GM10248 (cell line): ENCODE measurements at places on chromosomes 2 and 18.
A peak's percentile ranks its signal among the peaks of the same experiment; 100 is the strongest.

DNA sequence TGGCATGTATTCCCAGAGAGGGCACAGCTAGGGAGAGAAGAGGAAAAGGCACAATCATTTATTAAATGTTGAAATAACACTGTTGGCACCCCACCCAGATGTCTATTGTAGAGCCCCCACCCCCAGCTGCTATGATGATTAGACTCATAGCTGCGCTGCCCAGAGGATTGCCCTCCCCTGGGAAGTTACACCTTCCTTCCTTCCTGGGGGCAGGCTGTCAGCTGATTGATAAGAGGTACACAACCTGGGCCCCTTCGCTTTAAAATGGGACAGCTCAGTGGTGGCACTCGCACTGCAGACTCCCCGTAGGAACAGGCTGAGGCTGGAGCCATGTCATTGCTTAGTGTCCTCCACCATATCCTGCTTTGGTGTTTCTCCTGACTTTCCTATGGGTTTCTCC is 18.1 kb downstream of the TEX51 start:
- no peak for DNase-seq

GRCh38 chr2:50333529-50334228 is 698.3 kb downstream of the NRXN1 start:
- DNase-seq = no peak

- DNase-seq = no peak
These were observed 185.3 kb downstream of the HAUS1 start for GRCh38 chr18:46289463-46289862.

- DNase-seq = no peak
These were observed 42.4 kb downstream of the RBBP8 start for GRCh38 chr18:22975508-22975907.

- no peak for DNase-seq
These were observed 12.8 kb upstream of the WIPF1 start for GRCh38 chr2:174610243-174610995.

- no peak for DNase-seq
These were observed 60.6 kb downstream of the FMNL2 start for GRCh38 chr2:152395572-152395971.

- DNase-seq = no peak
These were observed 56.7 kb upstream of the EPB41L3 start for GRCh38 chr18:5600378-5601071.

GRCh38 chr2:3902131-3902530 is 198.8 kb downstream of the DCDC2C start:
- DNase-seq = no peak

GRCh38 chr2:279366-279765 is 8.5 kb downstream of the ALKAL2 start:
- DNase-seq = no peak

DNA sequence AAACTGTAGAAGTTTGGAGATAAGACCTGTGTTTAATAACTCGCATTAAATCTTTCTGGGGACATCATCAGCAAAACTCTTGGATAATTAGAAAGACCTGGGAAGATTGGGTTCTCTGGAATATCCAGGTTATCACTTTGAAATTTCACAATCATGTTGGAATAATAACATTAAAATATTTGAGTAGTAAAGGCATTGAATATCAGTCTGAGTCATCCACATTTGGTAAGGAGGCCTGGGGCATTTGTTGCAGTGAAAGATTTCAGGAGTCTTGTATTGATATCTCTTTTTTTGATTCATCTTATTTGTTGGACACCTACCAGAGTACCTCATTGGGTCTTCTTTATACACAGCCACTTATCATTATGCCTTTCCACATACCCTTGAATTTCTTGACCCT is 95.9 kb downstream of the EPB41L5 start:
- DNase-seq = no peak

DNA sequence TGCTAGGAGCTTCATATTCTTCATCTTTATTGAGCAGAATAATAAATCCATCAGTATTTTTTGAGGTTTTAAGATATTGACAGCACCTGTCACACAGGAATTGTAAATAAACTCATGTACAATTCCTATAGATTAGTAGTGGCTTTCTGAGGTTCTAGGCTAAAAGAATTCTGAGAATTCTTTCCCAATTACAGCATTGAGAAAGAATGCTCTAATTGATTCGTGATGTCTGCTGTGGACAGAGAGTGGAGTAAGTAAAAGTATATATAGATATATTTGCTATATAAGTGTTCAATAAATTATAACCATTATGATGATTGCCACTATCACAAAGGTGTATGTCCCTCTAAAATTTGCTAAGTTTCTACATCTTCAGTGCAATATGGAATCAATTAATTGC is 186.5 kb upstream of the NRP2 start:
- no peak for DNase-seq

GRCh38 chr2:55992455-55992854 is 68.9 kb upstream of the EFEMP1 start:
- no peak for DNase-seq

DNA sequence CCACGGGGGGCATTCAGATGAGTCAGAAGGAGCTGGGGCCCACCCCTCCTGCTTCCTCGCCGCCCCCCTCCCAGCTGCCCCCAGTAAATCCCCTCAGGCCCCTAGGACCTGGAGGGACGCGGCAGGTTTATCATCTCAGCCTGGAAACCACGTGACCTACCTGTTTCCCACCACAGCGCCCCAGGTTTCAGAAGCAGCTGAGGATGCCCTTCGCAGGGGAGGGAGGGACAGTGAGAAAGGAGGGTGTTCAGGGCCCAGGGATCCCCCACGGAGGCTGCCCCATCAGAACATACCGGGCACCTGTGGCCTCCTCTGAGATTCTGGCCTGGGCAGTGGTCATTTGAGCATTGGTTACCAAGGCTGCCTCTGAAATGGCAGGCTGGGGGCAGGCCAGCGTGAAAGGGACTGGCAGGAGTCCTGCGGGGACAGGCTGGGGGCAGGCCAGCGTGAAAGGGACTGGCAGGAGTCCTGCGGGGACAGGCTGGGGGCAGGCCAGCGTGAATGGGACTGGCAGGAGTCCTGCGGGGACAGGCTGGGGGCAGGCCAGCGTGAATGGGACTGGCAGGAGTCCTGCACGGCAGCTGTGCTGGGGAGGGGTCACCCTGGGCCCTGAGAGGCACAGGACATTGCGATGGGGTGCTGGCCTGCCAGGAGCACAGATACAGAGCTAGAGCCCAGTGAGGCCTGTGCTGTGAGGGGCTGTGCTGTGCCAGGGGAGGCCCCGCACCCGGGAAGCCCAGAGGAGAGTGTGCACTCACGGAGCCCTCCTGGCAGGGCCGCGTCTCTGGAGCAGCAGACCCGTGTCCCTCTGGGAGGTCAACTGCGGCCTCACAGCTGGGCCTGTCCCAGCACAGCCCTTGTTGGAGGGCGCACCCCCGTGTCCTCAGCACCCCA is 1.6 kb downstream of the NEU4 start:
- DNase-seq = peak; percentile 25

DNA sequence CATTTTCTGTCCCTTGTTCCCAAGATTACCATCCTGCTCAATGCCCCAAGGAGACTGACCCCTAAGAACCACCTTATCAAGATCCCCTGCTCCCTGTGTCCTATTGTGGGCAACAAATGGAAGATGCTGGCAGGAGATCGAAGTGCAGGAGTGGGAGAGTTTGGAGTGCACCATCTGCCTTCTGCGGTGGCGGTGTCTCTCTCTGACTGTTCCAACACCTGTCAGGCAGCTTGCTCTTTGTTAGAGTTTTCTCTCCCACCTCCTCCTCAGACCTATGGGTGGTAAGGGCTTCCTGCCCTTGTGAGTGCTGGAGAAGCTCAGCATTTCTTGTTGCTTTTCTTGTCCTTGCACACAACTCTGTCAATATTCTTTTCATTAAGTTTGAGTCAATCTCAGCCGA is 64.1 kb upstream of the SPHKAP start:
- no peak for DNase-seq

DNA sequence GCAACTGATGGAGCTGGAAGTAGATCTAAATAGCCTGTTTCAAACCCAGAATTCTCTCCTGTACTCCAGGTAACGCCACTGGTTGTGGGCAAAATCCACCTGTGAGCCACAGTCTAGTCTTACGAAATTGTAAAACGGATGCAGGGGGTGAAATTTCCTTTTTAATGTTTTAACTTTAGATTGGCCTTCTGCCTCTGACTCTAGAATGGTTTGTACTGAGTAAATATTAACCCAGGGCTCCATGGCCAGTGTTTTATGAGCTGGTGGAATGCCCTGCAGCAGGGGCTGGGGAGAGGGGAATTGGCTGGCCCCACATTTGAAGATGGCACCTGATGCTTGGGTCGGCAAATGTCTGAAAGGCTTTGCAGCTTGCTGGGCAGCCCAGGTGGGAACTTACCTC is 156.6 kb downstream of the MYCN start:
- no peak for DNase-seq

DNA sequence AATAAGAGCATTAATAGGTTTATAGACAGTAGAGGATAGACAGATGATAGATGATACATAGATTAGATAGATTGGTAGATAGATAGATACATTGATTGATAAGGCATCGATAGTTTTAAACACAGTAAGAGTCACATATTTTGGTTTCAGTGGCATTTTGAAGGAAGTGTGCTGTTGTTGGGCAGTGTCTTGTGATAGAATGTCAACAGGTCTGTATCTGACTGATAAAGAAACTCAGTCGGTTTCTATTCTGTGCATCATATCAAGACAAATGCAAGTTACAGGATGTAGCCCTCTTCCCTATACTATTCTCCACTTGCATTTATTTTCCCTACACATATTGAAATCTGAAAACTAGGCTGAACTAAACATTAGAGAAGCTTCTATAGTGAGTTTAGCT is 1229.0 kb upstream of the ZEB2 start:
- no peak for DNase-seq

DNA sequence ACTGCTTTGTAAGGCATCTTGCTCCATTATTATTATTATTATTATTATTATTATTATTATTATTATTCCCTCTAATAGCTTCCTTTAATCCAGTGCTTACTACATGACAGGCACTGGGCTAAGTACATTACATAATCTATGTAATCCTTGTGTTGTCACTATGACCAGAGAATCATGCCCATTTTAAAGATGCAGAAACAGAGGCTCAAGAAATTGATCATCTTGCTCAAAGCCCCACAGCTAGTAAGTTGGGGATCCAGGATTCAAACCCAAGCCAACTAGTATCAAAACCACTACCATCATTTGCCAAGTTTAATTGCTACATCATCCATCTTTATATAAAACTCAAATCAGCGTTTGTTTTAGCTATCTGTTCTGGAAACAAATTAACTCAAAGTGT is 594 bp upstream of the NGEF start:
- DNase-seq = no peak

GRCh38 chr18:44128365-44128764 is 552.3 kb upstream of the SETBP1 start:
- DNase-seq = no peak

GRCh38 chr2:174263997-174264396 is 15.7 kb upstream of the OLA1 start:
- DNase-seq = no peak

GRCh38 chr2:127790694-127791529 is 20.1 kb downstream of the WDR33 start:
- DNase-seq = no peak

GRCh38 chr18:79801641-79802040 is 3.9 kb downstream of the KCNG2 start:
- DNase-seq = no peak

GRCh38 chr18:26654616-26655524 is 106.5 kb upstream of the KCTD1 start:
- DNase-seq = no peak

- no peak for DNase-seq
These were observed 28.0 kb downstream of the MAL start for GRCh38 chr2:95053543-95053942.

- no peak for DNase-seq
These were observed 53.1 kb downstream of the VIL1 start for GRCh38 chr2:218471982-218472381.

GRCh38 chr2:211512806-211513205 is 956.4 kb downstream of the CPS1 start:
- DNase-seq = no peak

GRCh38 chr2:97919858-97920257 is 75.9 kb downstream of the TMEM131 start:
- no peak for DNase-seq

DNA sequence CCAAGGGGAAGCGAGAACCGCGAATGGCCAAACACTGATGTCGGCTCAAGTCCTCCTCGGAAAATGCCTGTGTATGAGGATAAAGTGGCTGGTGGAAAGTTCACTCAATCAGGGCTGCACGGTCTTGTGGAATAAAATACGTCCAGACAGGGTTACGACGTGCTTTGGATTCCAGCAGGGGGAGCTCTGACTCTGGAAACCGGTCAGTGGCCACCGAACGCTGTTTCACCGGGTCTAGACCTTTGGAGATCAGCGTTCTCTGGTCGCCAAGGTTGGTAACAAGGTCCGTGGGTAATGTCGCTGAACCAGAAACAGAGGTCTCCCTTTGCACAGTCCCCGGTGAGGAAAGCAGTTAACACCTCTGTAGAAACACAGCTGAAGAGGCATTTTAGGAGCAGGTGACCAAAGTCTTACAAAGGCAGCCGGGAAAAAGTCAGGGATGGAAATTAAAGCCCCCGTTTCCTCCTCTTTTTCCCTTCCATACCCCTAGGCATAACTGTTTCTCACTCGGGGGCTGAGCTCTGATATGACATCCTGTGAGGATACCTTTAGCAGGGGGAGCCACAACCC is 47.8 kb downstream of the CDCA7 start:
- peak; percentile 76 for DNase-seq

DNA sequence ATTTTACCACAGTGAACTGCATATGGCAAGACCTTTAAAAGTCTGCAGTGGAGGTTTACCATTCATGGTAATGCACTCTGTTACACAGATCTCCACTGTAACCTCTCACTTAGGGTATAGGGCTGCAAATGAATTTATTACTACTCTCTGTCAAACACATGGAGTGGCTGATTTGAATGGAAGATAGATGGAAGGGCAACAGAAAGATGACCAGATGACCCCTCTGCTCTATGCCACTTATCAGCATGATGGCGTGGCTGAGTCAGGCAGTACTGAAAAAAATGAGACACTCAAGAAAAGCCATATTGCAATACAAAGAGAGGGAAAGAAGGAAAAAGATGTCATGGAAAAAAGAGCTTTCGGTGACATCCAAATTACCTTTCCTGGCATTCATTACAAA is 72.3 kb downstream of the ABCA12 start:
- no peak for DNase-seq

DNA sequence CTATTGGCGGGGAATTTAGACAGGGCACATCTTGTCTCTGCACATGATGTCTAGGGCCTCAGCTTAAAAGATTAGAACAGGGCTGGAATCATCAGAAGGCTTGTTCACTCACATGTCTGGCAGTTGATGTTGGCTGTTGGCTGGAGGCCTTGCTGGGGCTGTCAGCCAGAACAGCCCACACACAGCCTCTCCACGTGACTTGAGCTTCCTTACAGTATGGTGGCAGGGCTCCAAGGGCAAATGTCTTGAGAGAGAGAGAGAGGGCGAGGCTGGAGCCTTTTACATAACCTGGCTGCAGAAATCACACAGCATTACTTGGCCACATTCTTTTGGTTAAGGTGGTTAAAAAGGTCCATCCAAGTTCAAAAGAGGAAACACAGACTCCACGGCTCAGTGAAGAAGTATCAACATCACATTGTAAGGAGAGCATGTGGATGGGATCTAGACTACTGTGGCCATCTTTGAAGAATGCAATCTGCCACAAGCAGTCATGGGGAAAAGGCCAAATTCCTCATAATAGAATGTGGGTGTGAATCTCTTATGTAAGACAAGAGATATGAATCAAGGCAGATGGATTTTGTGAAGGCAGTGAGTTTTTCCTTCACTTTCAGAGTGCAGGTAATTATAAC is 30.4 kb downstream of the SRSF7 start:
- DNase-seq = no peak
